Cortex of kidney (tissue), 1 donor: ENCODE measurements at places on chromosomes 5 and 9.

- DNase-seq: no peak
These were observed 95.3 kb upstream of the SLC12A2 start for GRCh38 chr5:127988146-127988760.

DNA sequence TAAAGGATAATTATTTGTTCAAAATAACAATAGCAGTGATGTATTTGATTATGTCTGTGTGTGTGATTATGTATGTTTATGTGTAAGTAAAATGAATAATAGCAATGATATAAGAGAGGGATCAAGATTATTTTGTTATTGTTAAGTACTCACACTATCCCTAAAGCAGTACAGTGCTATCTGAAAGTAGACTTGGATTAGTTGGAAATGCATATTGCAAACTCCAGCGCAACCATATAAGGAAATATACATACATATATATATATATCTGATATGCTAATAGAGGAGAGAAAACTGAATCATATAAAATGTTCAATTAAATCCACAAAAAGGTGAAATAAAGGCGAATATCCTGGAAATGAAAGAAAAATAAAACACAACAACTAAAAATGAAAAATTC lies 268.4 kb downstream of the HINT1 start:
- no peak for DNase-seq

- DNase-seq: no peak
These were observed at the start of gene SHC3 for GRCh38 chr9:89177944-89178829. Gene SHC3, minus strand, starts transcription at chr9:89178818. Its CDS starts 358 bp downstream, at chr9:89178460.

DNA sequence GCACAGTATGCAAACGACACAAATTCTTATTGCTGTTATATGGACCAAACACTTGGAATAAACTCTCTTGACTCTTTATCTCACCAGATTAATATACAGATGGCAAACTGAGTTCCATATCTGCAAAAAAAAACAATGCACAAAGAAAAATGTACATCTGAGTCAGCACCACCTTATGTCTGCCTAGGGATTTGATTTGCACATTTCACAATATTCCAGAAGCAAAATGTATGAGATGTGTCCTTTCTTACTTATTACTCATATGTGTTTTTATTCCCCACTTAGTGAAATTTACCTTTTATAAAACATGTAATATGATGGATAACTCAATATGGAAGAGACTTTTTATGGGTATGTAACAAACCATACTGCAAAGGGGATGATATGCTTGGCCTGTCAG lies 236.9 kb downstream of the GLIS3 start:
- DNase-seq: no peak

- no peak for DNase-seq
These were observed 40.2 kb upstream of the LPAR1 start for GRCh38 chr9:111078391-111079038.

GRCh38 chr9:114668146-114668545 lies 10.5 kb upstream of the TEX53 start:
- no peak for DNase-seq

DNA sequence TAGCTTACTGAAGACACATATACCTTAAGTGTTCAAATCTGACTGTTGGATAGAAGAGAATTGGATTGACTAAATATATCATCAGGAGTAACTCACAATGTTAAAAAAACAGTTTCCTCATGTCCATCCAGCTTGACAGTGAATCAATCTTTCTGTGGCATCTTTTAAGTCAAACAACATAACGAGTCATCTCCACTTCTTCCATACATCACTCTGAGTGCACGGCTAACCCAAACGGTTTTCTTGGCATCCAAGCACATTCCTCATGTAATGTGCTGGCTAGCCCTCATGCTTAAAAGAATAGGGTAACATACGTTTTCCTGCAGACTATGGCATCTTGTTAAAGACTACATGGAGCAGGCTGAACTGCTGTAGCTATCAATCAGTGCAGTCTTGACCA lies 291.5 kb upstream of the TRPC7 start:
- DNase-seq: no peak

DNA sequence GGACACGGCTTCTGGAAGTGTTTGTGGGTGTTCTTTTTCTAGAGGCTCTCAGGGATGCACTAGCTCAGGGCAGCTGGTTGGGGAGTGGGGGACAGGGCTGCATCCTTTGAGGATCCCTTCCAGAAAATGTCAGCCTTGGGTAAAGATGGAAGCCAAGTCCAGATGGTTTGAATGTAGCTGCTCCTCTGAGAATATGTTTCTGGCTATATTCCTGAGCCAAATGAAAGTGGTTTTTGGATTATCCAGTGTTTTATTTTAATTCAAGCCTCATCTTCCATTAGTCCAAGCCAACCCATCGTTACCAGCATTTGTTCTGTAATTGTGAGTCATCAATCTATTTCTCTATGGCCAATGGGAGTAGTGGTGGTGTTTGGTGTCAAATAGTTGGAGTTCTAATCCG lies 70.4 kb downstream of the SPRY4 start:
- DNase-seq: no peak

- no peak for DNase-seq
These were observed 3.7 kb downstream of the RECK start for GRCh38 chr9:36040271-36040925.

DNA sequence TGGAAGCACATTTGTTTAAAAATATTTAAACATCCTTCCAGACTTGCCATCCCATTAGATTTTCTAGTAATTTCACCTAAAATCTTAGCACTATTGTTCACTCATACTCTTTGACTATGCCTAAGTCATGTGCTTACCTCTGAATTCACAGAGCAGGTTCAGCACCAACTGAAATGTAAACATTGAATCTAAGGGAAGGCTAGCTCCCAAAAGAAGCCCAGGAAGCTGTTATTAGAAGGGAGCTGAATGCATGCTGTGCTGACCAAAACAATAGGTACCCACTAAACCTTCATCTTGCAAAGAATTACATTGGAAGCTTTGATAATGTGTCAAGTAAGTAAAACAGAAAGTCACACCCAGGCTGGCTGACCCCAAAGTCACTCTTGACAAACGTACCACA lies 571.3 kb downstream of the GABRG2 start:
- no peak for DNase-seq

DNA sequence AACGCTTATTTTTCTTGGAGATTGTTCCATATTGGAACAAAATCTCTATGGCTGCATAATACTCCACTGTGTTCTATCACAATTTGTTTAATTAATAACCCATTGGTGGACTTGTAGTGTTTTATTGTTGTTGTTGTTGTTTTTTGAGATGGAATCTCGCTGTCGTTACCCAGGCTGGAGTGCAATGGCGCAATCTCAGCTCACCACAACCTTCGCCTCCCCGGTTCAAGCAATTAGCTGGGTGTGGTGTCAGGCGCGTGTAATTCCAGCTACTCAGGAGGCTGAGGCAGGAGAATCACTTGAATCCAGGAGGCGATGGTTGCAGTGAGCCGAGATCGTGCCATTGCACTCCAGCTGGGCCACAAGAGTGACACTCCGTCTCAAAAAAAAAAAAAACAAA lies 38.7 kb downstream of the SPRY4 start:
- no peak for DNase-seq

GRCh38 chr5:134577022-134577795 lies 51.7 kb downstream of the JADE2 start:
- DNase-seq: no peak

- no peak for DNase-seq
These were observed 14.1 kb downstream of the ASPN start for GRCh38 chr9:92468206-92468605.

DNA sequence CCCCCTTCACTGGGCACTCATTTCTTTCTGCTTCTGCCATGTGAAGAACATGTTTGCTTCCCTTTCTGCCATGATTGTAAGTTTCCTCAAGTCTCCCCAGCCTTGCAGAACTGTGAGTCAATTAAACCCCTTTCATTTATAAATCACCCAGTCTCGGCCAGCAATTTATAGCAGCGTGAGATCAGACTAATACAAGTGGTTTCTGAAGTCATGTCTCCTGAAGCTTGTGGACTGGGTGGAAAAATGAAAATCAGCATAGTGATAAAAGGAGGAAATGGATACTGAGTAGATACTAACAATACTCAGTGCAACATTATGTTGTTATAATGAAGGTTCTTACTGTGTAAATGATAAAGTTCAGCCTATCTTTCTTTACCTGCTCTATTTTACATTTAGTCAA lies 35.1 kb downstream of the NNT start:
- DNase-seq: no peak

DNA sequence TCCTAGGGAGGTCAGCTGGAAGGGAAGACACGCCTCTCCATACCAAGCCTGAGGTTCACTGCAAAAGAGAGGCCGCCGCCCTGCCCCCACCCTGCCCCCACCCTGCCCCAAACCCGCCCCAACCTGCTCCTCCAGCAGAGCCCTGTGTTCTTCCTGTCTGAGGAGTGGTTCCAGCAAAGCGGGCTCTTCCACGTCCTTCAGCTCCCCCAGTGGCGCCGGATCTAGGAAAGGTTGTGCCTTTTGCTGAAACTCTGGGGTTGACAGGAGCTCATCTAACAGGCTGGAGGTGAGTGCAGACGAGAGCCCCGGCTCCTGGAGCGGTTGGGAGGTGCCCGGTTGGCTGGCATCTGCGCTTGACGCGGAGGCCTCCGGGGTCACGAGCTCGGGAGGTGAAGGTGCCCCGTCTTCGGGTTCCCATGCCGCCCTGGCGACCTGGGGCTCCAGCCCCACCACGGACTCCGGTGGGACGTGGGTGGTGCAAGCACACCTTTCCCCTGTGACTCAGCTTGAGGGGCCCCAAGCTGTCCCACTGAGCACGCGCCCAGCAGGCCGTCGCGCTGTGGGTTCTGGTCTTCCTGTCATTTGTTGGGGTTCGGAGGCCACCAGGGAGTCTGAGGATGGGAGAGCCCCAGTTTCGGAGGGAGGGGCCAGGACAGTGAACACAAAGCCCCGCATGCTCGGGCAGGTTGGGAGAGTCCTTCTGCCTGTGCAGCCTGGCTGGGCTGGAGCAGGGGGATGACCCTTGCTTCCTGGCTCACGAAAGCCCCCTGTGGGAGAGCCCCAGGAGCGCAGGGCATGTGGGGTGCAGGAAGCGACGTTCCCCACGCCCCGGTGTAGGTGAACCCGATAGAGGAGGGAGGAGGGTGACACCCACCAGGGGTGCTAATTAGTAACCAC lies 1467.1 kb downstream of the FOXD4L5 start:
- DNase-seq: no peak

GRCh38 chr5:175484829-175485228 lies 6.5 kb downstream of the SFXN1 start:
- DNase-seq: no peak

DNA sequence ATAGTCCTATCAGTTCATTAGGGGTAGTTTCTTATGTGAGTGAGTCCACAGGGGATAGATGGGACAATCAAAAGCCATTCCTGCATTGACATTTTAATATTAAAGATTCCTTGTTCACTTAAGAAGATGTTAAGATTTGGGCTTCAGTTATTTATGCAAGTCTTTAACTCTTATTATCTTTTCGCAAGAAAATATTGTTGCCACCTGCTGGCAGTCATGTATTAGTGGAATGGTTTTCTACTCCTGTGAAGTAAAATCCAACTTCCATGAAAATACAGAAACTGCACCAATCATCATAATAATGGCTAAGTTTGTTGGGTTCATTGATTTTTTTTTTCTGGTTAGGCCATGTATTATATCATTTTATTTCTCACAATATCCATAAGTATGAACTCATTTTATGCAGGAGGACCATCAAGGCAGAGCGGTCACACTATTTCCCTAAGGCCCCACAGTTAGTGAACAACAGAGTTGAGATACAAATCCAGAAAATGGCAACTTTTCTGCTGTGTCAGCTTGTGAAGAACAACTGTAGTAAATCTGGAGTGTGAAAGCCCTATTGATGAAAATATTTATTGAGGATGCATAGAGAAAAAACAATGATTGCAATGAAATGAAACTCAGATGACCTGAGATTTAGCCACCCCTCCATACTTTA lies 88.5 kb upstream of the TXNDC8 start:
- no peak for DNase-seq

GRCh38 chr5:88269222-88269771 lies 652 bp upstream of the TMEM161B start:
- no peak for DNase-seq

DNA sequence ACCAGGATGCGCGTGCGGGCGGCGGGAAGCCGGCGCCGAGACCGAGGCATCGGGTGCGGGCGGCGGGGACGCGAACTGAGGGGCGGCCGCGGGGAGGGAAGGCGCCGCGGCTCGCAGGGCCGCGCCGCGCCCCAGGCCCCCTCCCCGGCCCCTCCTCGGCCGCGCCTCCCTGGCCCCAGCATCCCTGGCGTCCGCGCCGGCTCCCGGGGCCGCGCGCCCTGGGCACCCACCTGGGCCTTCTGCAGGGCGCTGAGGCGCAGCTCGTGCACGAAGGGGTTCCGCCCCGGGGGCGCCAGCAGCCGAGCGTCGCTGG lies 324 bp downstream of the LPCAT1 start:
- DNase-seq: no peak

DNA sequence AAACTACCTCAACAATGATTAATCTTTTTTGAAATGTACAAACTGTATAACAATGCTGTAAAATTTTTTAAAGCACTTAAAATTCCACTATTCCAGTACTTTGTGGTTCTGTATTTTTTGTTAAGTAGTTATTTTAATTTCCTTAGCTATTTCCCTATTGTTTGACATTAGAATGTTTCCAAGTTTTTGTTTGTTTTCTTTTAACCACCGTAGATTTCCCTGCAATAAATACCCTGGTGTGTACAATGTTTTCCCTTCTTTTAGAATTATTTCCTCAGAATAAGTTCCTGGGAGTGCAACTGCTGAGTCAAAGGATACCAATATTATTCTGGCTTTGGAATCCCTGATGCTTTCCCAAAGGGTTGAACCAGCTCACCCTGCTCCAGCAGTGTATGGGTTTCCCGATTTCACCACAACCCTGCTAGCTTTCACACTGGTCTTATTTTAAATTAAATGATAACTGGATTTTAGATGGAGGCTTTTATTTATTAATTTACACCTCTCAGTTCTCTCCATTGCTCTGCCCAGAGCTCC lies 20.6 kb upstream of the ANGPTL2 start:
- DNase-seq: no peak

GRCh38 chr5:34503379-34504253 lies 152.5 kb upstream of the RAI14 start:
- DNase-seq: no peak

DNA sequence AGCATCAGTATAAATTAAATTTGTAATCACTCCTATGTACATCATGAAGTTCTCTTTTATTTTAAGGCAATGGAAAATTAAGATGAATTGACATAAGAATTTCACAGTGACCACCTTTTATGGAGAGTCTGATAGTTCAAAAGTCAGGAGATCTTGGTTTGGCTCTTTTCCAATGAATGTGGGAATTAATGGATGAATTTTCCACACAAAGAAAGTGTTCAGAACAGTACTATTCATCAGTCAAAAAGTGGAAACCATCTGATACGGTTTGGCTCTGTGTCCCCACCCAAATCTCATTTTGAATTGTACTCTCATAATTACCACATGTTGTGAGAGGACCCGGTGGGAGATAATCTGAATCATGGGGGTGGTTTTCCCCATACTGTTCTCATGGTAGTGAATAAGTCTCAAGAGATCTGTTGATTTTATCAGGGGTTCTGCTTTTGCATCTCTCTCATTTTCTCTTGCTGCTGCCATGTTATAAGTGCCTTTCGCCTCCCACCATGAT lies 24.5 kb downstream of the CCDC125 start:
- no peak for DNase-seq

DNA sequence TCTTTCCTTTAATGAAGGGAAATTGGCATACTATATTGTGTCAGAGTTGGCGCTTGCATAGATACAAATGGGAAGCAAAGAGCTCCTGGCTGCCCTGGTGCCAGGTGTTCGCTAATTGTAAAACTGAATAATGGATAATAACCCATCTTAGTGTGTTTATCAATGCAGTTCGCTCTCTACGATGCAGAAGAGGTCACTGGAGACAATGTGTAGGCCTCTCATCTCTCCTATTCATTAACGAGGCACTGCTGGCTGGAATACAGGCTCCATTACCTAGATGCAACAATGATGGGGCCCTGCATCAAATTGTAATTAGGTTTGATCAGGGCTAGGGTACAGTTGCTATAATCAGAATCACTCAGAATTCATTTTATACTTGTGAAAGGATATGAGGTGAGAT lies 171.0 kb downstream of the RMI1 start:
- DNase-seq: no peak
